ENCODE measurements at places on chromosomes 7 and 10. TPM values are rescaled to one million over a fixed set of nuclear protein-coding genes. Genes with fewer than 3 reads are reported as not detected.

GRCh38 chr7:92910976-92911375 is 74.6 kb upstream of the CDK6 start:
- no peak for DNase-seq

GRCh38 chr7:127594490-127594889 is 954 bp downstream of the FSCN3 start:
- DNase-seq, result no peak

Gene ITGB1
- 1,650 TPM for total RNA-seq

DNA sequence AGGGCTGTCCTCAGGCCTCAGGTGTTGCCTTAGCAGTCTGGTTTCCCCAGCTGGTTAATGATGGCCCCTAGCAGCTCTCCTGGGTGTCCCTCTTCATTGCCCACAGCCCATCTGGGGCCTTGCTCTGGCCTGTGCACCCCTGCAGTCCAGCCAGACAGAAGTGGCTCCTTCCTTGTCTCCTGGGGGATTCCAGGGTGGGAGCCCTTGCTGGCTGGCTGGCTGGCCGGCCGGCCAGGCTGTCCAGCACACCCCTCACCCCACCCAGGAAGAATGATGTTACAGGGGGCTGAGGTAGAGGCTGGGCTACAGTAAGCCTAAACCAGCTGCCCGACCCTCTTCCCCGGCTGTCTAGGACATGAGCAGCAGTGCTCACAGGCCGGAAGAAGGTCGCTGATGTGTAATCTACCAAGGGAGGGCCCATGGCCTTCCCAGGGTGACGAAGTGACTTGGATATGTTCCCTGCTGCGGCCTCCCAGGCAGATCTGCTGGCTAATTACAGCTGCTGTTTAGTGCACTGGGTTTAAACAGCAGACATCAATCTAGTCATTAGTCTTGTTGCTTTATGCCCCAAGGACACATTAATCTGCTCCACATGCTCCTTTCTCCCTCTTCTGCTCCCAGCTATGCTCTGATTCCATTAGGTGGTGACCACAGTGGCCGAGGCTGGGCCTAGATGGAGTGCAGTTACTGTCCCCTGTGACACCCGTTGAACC is 53.8 kb upstream of the LRRC4 start:
- DNase-seq, result peak; percentile 78

Gene TAC1
- total RNA-seq, result not detected

Measured in HFFc6 (cell line).